ENCODE measurements at places on chromosomes 5 and 9.

DNA sequence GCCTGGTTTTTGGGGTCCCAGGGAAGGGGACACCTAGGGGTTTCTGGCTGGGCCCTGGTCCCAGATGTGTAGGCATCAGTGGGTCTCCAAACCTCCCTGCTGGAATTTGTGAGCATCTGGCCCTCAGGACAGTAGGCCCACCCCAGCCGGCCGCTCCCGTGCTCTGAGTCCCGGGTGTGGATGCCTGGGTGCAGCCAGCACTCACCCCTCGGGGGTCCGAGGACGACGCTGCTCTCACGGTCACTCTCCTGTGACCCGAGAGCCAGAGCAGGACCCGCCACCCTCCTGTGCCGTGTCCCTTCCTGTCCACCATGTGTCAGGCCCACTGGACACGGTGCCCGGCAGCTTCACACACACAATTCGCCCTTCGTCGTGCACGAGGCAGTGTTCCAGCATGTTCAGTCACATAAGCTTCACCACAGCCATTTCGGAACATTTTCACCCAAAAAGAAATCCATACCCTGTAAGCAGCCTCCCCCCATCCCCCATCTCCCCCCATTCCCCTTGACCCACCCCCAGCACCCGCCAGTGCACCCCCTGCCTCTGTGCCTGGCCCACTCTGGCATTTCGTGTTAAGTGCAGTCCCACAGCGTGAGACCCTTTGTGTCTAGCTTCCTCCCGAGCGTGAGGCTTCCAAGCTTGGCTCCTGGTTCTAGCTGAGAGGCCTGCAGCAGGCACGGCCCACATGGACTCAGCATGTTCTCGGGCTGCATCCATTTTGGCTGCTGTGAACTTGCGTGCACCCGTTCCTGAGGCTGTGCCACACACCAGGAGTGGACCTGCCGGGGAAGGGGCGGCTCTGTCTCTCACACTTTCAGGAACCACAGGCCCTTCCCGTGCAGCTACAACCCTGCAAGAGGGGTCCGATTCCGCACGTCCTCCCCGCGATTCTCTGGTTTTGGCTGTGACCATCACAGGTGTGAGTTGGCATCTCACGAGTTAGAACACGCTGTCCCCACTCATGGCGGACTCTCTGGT, 40.5 kb downstream of the NKD2 start:
- DNase-seq, result no peak

DNA sequence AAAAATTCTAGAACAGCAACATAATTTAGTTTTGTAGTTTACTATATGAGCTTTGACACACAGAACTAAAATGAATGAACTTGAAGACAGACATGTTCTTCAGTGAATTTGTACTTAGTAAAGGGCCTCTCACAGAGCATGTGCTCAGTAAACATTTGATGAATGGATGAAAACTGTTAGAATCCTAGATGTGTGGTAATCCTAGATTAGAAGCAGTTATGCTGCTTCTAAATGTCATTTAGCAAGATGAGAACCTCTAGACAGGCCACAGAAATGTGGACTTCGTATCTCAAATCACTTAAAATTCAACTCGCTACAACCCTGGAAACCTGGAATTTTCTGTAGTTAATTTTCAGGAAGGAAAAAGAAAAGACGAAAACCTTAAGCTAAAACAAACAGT, 8.5 kb downstream of the GOLPH3 start:
- DNase-seq, result no peak

DNA sequence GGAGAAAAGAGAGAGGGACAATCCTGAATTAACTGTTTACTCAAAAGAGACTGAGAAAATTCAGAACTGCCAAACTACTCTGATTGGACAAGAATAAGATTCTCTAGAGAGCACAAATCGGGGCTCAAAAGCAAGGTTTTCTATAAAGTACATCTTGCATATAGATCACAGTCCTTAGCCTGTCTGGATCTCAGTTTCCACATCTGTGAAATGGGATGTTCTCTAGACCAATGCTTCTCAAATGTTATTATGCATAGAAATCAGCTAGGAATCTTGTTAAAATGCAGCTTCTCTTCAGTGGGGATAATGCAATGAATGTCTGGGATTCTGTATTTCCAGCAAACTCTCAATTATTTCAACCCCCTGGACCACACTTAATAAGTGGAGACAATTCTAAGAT, 231.6 kb downstream of the ESM1 start:
- DNase-seq, result no peak

DNA sequence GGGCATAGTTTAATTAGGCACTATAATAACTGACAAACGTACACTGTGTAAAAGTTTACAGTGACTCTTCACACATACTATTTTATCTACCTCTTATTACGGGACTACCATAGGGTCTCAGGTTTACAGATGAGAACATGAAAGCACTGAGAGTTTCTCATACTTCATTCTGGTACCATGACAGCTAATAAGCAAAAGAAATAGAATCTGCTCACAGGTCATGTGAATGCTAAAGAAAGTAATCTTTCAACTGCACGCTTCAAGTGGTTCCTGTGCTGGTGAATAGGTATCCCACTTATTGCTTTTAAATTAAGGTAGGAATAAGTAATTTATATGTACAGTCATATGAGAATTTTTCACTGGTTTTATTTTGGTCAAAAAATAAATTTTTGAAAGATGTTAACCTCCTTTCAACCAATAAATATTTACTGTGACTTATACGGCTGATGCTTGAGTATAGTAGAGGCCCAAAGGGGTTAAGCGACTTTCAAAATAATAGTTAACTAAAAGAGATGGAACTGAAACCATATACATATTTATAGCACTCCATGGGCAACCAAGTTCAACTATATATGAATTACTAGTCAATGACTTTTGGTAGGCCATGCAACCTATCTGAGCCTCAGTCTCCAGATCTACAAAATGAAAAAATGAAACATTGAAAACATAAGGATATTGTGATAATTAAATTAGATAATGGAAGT, 8.1 kb downstream of the CDKN2A start:
- DNase-seq, result no peak

GRCh38 chr5:100779669-100780375, 123.3 kb downstream of the ST8SIA4 start:
- no peak for DNase-seq

GRCh38 chr9:135698767-135699166, 514 bp downstream of the SOHLH1 start:
- DNase-seq, result no peak

DNA sequence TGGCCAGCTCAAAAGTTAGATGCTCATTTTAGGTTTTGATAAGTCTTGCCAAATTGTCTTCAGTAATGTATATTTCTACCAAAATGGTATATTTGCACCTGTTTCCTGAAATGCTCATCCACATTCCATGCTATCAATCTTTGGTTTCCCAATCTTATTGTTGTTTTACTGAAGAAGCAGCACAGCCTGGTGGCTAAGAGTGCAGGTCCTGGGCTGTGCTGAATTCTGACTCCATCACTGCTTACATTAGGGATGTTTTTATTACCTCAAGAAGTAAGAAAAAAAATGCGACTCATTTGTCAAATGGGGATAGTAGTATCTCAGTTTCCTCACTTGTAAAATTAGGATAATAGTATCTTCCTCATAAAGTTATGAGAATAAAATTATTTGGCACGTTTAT, 13.6 kb upstream of the S100Z start:
- no peak for DNase-seq

- no peak for DNase-seq
Measured at GRCh38 chr9:122008559-122008958, 84.5 kb downstream of the TTLL11 start.

DNA sequence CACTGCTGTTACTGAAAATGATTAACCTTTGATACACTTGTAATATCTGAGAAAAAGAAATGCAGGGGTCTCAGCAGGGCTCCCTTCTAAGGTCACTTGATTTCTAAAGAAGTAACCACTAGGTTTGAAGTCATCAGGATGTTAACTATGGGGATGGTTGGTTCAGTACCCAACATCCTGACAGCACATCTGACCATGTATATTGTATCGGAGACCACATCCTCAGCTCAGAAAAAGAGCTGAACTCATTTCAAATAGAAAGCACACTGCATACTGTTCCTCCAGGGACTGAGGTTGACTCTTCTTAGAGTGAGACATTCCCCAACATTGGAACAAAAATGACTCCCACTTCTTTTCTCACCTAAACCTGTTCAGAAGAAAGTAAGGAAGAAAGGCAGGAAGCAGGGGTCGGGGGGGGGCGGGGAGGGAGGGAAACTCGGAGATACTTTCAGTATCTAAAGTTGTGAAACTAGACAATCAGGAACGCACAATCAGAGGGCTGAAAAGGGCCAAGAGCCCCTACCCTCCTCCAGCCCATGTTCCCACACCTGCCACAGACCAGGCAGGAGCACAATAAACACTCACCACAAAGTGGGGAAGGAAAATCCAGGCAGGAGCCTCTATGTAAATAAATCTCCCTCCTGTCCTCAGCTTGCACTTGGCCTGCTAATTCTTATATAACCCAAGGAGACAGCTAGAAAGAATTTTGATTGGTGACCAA, 730 bp upstream of the GZMA start:
- no peak for DNase-seq

GRCh38 chr9:36163049-36163785, 6.0 kb upstream of the CCIN start:
- no peak for DNase-seq

- no peak for DNase-seq
Measured at GRCh38 chr9:35333551-35333950, 156.4 kb upstream of the RUSC2 start.

- no peak for DNase-seq
Measured at GRCh38 chr9:101601904-101602765, 7.4 kb upstream of the PPP3R2 start.

DNA sequence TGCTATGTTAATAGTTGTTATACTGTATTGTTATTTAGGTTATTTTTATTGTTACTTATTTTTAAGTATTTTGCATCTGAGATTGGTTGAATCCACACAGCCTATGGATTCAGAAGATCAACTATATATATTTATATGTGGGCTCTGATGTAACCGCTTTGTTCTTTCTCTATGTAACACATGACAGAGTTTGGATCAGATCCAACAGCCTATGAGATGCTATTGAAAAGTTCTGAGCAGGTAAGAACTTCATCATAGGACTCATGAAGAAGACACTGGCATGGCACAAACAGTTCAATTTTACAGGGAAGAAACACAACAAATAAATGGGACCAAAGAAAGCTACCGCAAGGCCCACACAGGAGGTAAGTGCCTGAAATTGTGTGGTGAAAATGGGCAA, 93.4 kb downstream of the GNAQ start:
- no peak for DNase-seq

- DNase-seq, result no peak
Measured at GRCh38 chr5:1392801-1393565, 48.1 kb upstream of the CLPTM1L start.

GRCh38 chr5:82298668-82299067, 20.5 kb upstream of the RPS23 start:
- no peak for DNase-seq

DNA sequence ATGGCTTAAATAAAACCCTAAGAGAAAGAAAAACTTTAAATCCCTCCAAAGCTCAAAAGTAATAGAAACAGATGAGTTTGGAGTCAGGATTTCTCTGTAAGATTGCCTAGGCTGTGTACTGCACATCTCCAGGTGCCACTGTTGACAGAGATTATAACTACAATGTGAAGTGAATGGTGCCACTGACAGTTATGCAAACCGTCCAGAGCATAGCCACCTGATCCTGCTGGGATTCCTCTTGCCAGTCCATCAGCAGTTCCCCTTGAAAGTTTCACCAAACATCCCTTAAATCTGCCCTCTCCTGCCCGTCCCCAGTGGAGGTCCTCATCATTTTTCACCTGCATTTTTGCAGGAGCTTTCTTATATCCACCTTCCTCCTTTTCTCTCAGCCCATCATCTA, 42.5 kb downstream of the FXN start:
- no peak for DNase-seq

- DNase-seq, result no peak
Measured at GRCh38 chr5:154141745-154142221, 48.8 kb upstream of the GALNT10 start.

- DNase-seq, result no peak
Measured at GRCh38 chr5:59555596-59555995, 337.9 kb downstream of the PDE4D start.

DNA sequence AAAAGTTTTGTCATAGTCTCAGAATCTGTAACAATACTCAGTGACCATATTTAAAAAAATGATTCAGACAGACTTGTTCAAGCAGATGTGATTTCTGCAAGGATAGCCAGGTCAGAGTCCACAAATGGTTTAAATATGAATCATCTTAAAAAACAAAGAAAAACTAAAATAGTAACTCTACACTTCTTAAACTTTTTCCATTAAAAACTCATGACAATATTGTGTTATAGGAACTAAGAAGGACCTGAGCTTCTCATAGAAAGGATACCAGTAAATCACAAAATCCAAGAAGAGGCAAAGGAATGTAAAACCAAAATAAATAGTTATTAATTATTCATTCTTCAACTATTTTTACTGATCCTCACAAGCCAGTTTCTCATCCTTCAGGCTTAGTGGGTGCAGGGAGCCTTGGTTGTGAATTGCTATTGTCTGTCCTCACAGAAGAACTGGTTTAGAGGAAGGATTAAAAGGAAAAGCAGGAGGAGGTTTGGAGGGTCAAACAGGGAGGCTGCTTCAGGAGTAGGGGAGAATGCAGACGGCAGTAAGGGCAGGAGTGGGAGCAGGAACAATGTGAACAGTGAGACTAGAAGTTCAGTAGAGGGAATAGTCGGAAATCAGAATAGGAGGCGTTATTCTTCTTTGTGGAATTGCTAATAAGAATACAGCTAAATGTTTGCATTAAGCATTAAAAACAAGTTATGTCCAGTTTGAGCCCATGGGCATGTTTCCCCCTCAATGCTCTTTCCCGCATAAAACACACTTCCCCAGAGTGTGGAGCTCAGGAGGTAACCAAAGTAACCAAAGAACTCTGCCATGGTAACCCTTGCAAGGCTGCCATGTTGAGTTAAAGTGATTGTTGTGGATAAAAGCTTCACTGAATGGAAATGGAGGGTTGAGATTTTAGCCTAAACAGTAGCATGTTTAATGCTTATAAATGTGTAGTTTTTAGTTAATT, 110.7 kb downstream of the CCDC192 start:
- DNase-seq, result no peak

DNA sequence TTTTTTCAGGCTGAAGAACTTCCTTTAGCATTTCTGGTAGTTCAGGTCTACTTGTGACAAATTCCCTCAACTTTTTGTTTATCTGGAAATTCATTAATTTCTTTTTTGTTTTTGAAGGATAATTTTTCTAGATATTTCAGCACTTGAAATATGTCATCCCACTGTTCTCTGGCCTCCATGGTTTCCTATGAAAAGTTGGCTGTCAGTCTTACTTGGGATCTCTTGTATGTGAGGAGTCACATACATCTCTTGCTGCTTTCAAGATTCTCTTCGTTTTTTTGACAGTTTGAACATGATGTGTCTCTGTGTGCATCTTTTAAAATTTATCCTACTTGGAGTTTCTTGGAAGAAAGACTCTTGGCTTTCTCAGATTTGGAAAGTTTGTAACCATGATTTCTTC, 79.5 kb downstream of the RIC1 start:
- DNase-seq, result no peak
